ENCODE measurements at places on chromosomes 7 and 10.

GRCh38 chr10:103055105-103055504, 137.0 kb downstream of the CNNM2 start:
- no peak for DNase-seq

DNA sequence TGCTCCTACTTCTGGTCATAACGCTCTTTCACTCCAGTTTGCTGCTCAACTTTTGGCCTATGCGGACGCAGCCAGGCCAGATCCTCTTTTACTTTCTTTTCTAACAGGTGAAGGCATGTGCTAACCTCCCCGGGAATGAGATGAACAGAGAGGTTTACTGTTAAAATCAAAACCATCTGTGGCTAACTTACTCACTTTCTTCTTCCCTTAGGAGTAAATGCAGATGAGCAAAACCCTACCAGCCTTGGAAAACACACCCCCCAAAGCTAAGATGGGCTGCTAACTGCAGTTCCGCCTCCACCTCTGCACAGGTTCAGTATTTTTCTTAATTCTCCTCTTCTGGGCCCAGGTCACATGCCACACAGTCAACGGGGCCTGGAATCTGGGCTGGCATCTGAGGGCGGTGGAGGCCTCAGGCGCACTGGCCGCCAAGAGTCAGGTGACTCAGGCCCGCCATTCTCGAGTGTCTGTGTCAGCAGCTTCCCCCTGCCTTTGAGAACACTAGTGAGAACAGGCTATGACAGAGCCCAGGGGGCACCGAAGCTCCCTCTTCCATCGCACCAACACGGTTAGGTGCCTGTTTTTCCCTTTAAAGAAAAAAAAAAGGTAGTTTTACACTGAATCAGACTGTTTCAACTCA, 11.1 kb downstream of the FAM53B start:
- DNase-seq: peak; percentile 58

DNA sequence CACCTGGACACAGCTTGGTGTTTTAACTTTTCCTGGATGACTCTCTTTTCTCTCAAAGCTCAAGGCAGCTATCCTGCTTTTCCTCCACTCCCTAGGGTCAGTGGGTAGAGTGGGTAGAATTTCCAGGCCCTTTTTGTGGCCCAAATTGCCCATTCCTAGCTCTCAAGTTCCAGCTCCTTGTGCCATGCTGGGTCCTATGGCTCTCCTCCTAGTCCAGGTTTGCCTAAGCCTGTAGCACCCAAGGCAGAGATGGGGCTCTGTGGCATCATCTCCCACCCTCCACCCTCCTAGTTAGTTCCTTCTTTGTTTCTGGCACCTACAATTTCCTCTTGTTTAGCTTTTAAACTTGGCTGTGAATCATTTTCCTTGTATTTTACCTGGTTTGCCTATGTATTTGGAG, 9.7 kb downstream of the CPA4 start:
- DNase-seq: no peak

DNA sequence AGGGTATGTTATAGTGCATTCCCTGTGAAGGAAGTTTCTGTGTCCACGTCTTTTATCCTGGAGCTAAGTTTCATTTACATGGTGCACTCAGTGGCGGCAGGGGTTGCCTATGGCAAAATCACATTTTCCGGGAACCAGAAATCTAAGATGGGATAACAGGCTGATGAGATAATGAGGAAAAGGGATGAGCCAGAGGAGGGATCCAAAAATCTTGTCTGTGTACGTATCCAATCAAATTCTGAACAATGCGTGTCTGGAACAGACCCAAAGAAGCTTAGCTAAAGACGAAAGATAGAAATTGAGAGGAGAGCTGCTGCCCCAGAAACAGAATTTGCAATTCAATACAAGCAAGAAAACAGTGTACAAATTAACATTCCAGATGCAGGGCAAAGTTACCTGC, 16.1 kb downstream of the LANCL2 start:
- DNase-seq: no peak

DNA sequence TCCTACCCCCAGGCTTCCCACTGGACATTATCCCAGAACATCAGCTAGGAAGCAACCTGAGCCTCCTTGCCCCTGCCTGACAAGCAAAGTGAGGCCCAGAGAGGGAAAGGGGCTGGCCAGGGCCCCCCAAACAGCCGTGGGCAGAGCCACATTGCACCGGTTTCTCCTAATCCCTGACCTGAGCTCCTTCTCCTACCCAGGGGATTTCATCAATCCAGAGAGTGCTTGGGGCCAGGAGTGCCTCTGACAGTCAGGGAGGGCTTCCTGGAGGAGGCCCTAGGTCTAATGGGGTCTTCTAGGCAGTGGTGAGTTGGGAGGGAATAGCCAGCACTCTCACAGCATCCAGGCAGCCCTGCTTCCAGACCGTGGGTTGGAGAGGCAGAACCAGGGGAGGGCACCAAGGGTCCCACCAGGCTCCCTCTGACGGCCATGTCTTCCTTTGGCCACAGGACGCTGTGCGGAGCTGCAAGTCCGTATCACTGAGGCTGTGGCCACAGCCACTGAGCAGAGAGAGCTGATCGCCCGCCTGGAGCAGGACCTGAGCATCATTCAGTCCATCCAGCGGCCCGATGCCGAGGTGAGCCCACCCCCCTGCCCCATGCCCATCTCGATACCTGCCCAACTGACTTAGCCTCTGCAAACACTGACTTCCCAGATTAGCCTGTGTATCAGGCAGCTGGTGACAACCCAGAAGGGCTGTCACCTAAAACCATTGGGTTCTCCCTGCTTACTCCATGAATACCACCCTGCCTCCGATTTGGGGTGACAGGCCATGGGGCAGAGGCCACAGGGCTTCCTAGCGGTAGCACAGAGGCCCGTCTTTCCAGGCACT, 13.5 kb upstream of the SH2B2 start:
- DNase-seq: no peak
